Frontal cortex (tissue), 4 donors: ENCODE measurements at places on chromosomes 3 and 15.

GRCh38 chr3:178483704-178484103 lies 52.5 kb upstream of the KCNMB2 start:
- no peak for DNase-seq

DNA sequence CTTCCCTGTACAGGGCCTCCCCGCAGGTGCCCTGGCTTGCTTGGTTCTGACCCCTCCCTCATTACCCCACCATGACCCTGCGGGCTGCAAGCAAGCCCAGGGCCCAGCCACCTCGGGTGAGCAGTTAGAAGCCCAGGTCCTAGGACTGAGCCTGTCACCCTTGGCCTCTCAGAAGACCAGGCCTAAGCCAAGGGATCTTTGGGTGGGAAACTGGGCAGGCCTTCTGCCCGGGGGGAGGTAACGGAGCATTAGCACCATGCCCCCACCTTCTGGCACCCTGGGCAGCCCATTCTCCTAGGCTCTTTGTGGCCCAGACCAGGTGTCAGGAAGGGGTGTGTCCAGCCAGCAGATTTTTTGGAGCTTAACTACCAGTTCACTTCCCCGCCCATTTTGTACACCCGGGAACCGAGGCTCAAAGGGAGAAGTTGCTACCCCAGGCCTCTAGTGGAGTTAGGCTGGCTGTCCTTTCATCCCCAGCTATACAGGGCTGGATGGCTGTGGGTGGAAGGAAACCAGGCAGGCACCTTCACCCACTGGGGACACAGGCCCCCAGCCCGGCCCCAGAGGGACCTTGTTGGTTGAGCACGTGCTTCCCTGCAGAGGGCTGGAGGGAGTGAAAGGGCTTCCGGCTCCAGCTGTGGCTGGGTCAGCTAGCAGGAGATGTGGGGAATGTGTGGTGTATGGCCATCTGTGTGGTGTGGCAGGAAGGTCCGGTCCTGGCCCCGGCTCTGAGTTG lies 1.4 kb downstream of the CSK start:
- DNase-seq, result no peak

DNA sequence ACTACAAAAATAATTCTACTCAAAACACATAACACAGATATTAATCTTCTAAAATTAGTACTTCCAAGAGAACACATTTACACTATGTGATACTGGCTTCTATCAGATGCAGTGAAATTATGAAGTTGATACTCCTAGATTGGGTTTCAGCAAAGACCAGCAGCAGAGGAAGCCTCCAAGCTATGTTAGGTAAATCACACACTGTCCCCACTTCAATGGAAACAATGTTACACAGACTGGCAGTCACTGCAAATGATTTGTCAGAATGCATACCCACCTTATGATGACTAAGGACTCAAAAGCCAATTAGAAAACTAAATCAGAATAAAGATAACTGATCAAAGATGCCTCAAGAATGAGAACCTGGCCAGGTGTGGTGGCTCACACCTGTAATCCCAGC lies 90.1 kb upstream of the MYO5C start:
- DNase-seq, result no peak

- no peak for DNase-seq
Observed at GRCh38 chr15:59367022-59367451, 5.6 kb downstream of the MYO1E start.

DNA sequence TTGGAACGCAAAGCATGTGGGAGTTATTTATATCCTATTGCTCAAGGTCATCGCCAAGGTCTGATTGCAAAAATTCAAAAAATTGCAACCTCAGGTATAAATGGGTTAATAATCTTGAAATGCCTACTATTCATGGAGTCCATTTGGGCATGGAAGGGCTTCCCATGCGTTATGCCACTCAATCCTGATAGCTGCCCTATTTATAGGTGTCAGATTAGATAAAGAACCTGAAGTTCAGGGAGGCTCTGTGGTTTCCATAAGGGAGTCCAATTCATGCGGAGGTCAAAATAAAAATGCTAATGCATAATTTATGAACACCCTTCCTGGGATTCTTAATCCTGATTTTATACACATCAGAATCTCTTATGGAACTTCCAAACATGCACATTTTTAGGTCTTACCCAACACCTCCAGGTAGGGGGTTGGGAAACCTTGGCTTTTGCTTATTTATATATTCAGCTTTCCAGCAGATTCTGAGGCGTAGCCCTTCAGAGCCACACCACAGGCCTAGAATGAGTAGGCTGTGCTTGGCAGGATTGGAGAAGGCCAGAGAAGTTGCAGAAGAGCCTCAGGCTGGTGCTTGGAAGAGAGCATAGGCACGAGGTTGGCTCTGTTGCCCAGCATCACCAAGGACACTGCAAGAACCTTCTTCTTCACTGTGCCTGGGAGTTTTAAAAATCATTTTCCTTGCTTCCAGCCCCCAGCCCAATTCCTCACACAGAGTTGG lies 324.4 kb upstream of the CFAP20DC start:
- no peak for DNase-seq
